Activated effector memory CD4-positive, alpha-beta T cell treated with anti-CD3 and anti-CD28 coated beads, Interleukin-2, amount 50 U/mL, for 16 hours (primary cell): ENCODE measurements at places on chromosomes 2 and 18.

GRCh38 chr2:151718247-151718646 lies 16.0 kb downstream of the NEB start:
- DNase-seq, result no peak

- peak; percentile 87 for DNase-seq
These were observed 475 bp downstream of the B3GNT2 start for GRCh38 chr2:62196278-62196901.

DNA sequence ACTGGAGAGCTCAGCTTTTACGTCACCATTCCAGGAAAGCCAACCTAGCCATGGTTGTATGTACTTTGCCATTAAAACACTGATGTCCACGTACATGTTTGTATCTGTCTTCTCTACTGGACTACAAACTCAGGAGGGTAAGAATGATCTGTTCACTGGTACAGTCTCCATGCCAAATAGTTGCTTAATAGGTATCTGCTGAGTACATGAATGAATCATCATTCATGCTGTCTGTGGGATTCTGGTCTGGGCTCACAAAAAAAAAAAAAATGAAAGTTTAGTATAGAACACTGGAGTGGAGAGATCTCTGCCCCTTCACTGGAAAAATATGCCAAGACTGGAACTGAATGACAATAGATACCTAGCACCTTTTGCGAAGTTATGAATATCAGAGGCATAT lies 102.6 kb upstream of the ITGA4 start:
- no peak for DNase-seq

- no peak for DNase-seq
These were observed 11.8 kb downstream of the MAPRE3 start for GRCh38 chr2:26982102-26982742.

DNA sequence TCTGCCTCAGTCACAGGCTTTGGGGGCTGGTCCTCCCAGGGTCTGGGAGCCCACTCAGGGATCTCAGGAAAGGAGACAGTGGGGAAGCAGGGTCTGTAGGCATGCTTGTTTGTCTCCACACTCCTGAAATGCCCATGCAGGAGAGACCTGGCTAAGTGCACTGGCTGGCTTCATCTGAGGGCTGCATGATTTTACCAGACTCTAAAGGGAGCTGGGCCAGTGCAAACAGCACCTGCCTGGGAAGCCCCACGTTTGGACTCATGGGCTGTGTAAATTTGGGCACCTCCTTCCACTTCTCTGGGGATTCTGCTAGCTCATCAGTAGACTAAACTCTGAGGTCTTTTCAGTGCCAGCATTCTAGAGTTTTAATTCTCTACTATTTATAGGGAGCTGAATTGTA lies 33.7 kb downstream of the LYPD1 start:
- no peak for DNase-seq

- DNase-seq, result no peak
These were observed 44.5 kb upstream of the RMND5A start for GRCh38 chr2:86675511-86676015.

- no peak for DNase-seq
These were observed 35.5 kb upstream of the LRRTM1 start for GRCh38 chr2:80340022-80340421.

- no peak for DNase-seq
These were observed 36.3 kb downstream of the NCKAP1 start for GRCh38 chr2:183001948-183002347.

DNA sequence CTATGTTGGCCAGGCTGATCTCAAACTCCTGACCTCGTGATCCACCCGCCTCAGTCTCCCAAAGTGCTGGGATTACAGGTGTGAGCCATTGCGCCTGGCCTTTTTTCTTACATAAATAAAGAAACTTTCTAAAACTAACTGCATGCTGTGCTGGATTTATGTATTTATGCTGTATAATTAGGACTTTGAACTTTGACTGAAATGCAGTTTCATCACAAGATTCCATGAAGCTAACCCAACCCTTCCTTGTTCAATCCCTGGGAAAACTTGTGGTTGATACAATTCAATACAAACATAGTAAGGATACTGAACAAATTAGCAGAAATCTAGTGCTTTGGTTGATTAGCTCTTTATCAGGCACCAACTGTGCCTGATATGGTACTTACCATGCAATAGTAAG lies 20.9 kb upstream of the SLC35F5 start:
- no peak for DNase-seq

GRCh38 chr2:45664635-45665261 lies 13.3 kb downstream of the PRKCE start:
- DNase-seq, result no peak

GRCh38 chr18:46053368-46054095 lies 18.5 kb downstream of the PSTPIP2 start:
- no peak for DNase-seq

DNA sequence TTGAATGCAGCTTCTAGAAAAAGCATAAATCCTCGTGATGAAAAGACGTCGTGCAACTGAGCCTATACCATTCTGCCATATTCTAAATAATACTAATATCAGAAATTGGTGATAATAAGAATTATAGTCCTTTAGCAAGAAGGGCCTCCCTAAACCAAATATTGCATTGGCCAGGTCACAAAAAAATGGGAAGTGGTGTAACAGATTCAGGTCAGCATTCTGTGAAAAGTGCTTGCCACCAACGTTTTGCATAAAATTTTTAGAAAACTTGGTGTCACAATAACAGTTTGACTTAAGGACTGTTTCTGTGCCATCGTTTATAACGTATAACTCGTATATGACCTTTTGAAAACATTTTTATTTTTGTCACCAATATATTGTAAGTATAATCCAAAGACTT lies 603.6 kb downstream of the CPS1 start:
- DNase-seq, result no peak

- no peak for DNase-seq
These were observed 716 bp downstream of the CALCRL start for GRCh38 chr2:187447336-187447735.

GRCh38 chr2:195782156-195782555 lies 125.1 kb downstream of the SLC39A10 start:
- DNase-seq, result no peak

- no peak for DNase-seq
These were observed 21.4 kb downstream of the DGKD start for GRCh38 chr2:233375490-233376314.

- DNase-seq, result no peak
These were observed 1279.9 kb upstream of the NRXN1 start for GRCh38 chr2:52311862-52312261.

- peak; percentile 90 for DNase-seq
These were observed 45.6 kb downstream of the MEX3C start for GRCh38 chr18:51151568-51152511.

- DNase-seq, result no peak
These were observed 19.7 kb downstream of the APOB start for GRCh38 chr2:21024198-21024597.

- no peak for DNase-seq
These were observed 65.4 kb downstream of the TRIP12 start for GRCh38 chr2:229856413-229856812.

GRCh38 chr18:36931106-36931505 lies 102.2 kb downstream of the KIAA1328 start:
- DNase-seq, result no peak

DNA sequence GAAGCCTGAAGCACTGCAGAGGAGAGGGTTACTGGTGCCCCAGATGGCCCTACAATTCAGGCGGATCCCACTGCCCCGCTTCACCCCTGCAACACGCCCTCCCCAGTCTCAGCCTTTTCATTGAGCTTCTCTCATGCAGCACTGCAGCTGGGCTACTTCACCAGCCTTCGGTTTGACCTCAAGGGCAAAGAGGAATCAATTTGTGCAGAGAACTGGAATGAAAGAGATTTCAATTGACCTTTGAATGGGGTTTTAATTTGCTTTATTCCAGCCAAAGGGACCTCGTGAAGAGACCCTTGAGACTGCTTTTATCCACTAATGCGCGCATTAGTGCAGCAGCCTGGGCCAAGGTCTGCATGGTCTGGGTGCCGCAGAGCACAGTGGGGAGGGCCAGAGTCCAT lies 8.8 kb upstream of the POMC start:
- DNase-seq, result no peak

DNA sequence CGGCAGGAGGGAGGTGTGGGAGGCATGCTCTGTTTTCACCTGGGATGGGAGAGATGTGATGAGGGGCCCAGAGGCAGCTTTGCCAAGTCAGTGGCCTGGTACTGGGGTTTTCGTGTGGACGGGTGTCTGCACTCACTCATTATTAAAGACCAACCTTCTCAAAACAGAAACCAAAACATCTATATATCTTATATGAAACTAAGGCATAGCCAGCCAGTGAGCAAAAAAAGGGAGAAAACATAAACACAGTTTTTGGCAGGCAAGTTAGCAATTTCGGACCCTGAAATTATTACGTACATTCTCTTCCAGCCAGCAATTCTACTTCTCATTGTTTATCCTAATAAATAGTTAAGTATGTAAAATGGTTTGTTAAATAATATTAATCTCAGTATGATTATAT lies 181.1 kb upstream of the SMAD2 start:
- no peak for DNase-seq

- no peak for DNase-seq
These were observed 76.6 kb upstream of the BZW1 start for GRCh38 chr2:200735061-200735460.

GRCh38 chr2:39069136-39069515 lies 51.7 kb downstream of the SOS1 start:
- DNase-seq, result peak; percentile 70

DNA sequence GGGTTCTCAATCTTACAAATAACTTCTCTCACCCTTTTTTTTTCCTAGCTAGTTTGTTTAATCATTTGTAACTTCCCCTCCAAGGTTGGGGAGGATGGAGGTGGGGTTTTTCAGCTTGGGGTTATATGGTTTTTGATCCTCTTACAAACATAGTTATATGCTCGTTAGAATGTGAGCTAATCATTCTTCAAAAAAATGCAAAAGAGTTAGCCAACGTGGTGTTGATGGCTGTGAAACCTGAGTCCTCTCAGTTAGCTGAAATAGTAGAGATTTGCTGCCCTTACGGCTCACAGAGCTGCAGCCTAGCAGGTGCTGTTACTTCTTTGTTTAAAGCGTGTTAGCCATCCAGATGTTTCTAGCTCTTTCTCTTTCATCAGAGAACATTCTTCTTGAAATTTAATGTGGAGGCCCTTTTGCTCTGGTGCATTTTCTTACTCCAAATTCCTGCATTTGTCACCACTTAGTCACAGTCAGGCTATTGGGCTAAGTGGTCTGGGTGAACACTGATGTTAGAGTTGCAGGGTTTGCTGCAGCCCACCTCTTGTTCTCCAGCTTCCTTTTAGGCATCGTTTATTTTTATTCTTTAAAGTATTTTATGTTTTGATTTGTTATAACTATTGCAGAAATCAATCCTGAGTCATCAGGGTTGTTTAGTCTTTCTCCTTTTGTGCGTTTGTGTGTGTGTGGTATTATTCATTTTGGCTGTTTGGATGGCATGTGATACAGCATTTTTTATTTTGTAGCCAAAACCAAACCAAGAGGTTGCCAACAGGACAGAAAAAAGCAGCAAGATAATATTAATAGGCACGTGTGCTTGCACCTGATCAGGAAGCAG lies 41.1 kb downstream of the LIMS1 start:
- DNase-seq, result no peak

DNA sequence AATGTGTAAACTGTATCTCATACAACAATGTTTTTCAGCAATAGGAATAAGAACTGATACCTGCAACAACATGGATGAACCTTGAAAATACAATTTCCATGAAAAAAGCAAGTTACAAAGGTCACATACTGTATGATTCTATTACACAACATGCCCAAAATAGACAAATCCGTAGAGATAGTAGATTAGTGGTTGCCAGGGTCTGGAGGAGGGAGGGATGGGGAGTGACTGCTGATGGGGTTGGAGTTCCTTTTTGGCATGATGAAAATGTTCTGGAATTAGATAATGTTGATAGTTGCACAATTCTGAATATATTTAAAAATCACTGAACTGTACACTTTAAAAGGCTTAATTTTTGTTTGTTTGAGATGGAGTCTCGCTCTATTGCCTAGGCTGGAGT lies 33.8 kb downstream of the UBXN4 start:
- DNase-seq, result no peak

DNA sequence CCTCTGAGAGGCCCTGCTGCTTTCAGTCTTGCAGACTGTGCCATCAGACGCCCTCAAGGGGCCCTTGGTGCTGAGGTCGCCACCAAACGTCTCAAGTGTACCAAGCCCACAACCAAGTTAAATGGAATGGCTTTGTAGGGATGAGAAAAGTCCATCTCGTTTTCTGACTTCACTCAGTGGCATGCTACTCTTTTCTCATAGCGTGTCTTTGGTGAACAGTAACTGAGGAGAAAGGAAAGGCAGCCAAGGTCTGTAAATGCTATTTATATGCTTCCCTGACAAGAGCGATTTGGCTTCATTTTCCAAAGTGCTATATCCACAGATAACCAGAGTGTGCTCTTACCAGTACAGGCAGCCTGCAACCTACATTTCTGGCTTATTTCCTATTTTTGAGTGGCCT lies 123.0 kb downstream of the MTX2 start:
- no peak for DNase-seq

GRCh38 chr2:240214790-240215675 lies 74.6 kb upstream of the OTOS start:
- DNase-seq, result peak; percentile 60

DNA sequence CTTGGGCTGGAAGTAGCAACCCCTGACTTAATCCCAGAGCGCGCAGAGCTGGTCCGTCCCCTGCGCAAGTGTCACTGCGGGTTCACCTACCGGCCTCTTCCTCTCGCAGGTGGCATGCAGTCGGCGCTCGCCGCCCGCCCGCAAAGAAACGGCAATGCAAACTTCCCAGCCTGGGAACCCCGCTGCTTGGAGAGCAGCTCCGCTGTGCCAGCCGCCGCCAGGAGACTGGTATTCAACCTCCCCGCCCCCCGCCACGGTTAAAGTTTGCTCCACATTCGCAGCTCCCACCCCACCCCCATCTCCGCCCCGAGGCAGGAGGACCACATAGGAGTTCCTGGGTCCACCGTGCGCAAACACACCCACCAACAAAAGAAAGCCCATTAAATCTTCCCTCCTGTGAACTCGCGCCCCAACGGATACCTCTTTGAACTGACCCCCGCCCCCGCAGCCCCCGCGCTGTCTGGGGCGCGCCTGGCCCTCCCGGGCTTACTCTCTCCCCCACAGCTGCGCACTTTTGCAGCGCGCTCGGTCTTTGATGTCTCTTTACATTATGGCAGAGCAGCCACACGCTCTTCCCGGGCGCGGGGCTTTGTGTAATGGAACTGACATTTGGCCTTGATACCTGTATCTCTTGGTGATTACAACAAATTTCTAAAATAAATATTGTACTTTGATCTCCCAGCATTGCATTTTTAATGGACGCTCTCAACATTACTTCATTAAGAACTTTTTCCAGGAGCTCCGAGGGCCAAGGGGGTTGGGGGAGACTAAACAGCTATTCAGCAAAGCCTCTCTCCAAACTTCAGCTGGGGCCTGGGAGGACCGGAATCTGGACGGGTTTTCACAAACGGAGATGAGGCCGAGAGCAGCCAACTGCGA lies 3.1 kb upstream of the SP5 start:
- DNase-seq, result peak; percentile 62
